Esophagus squamous epithelium (tissue), 5 donors: ENCODE measurements at places on chromosomes 1 and 21.

GRCh38 chr1:233738850-233739249, 124.9 kb downstream of the KCNK1 start:
- no peak for DNase-seq
- H3K27ac ChIP-seq, result no peak overlapping the region
- H3K27me3 ChIP-seq, result no peaks in the 10 kb centered on the region
- H3K36me3 ChIP-seq, result no peaks in the 10 kb centered on the region
- no peak overlapping the region for H3K4me3 ChIP-seq

- no peaks in the 10 kb centered on the region for H3K27me3 ChIP-seq
- H3K4me3 ChIP-seq, result no peak overlapping the region
- H3K27ac ChIP-seq, result peak overlapping the region; percentile 43
Observed at GRCh38 chr1:109815809-109816174, 52.1 kb upstream of the EPS8L3 start.

GRCh38 chr1:229913489-229913888, 153.5 kb upstream of the GALNT2 start:
- H3K4me1 ChIP-seq, result no peaks in the 10 kb centered on the region
- no peak for DNase-seq
- H3K27ac ChIP-seq, result no peak overlapping the region
- no peak overlapping the region for H3K4me3 ChIP-seq
- no peaks in the 10 kb centered on the region for H3K27me3 ChIP-seq

DNA sequence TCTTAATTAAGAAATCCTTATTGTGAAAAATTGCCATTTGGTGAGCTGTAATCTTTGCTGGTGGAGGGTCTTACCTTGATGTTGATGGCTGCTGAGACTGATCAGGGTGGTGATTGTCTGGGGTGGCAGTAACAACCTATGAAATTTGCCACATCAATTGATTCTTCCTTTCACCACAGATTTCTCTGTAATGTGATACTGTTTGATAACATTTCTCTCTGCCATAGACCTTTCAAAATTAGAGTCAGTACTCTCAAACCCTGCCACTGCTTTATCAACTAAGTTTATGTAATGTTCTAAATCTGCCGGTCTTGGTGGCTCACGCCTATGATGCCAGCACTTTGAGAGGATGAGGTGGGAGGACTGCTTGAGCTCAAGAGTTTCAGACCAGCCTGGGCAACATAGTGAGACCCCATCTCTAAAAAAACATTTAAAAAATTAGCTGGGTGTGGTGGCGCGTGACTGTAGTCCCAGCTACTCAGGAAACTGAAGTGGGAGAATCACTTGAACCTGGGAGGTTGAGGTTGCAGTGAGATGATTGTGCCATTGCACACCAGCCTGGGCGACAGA, 5.0 kb downstream of the KPNA6 start:
- H3K27ac ChIP-seq, result no peak overlapping the region
- H3K27me3 ChIP-seq, result no peaks in the 10 kb centered on the region
- peaks cover 40% of the 10 kb centered on the region for H3K4me1 ChIP-seq
- H3K4me3 ChIP-seq, result no peak overlapping the region

DNA sequence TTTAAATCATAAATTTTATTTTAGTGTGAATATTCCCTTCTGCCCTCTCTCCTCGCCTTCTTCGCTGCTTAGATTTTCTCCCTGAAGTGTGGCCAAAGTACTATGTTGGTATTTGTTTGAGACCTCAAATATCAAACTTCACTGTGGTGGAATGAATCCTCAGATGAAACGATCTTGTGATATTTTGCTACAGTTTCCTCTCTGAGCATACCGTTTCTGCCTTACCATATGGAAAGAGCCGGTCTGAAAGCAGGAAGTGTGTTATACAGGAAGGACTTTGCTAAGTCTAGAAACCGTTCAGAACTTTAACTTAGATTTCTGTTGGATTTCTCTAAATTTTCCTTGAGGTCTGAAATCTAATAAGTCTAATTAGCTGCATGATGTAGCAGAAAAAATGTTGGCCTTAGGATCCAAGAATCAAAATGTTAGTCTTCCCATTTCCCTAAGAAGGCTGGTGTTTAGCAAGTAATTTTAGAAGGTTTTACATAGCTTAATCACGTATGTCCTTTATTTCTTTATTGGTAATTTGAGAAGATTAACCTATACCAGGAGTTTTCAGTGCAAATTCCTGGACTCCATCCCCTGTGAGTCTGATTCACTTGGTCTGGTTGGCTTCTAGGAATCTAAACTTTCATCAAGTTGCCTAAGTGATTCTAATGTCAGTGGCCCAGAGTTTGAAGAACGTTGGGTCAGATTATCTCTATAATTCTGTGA, 30.7 kb downstream of the SDCCAG8 start:
- no peaks in the 10 kb centered on the region for H3K27me3 ChIP-seq
- H3K4me1 ChIP-seq, result peaks cover 4% of the 10 kb centered on the region
- peak overlapping the region; percentile 47 for H3K27ac ChIP-seq

- H3K27ac ChIP-seq, result no peak overlapping the region
- H3K4me3 ChIP-seq, result no peak overlapping the region
- DNase-seq, result no peak
Observed at GRCh38 chr1:59879574-59879973, 47.0 kb downstream of the CYP2J2 start.

DNA sequence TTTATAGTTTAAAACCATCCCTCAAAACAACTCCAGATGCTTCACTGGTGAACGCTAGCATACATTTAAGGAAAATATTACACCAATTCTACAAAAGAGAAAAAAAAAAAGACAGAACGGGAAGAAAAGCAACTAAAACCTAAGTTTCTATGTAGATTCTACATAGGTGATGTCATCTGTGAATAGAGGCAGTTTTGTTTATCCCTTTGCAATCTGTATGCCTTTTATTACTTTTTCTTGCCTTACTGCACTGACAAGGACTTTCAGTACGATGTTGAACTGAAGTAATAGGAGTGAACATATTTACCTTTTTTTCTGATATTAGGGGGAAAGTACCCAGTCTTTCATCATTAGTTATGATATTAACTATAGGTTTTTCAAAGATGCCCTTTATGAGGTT, 101.7 kb upstream of the HAO2 start:
- no peak overlapping the region for H3K27ac ChIP-seq
- DNase-seq, result no peak
- no peaks in the 10 kb centered on the region for H3K27me3 ChIP-seq
- H3K4me3 ChIP-seq, result no peak overlapping the region
- H3K4me1 ChIP-seq, result no peaks in the 10 kb centered on the region

- no peaks in the 10 kb centered on the region for H3K27me3 ChIP-seq
- H3K4me3 ChIP-seq, result no peak overlapping the region
- H3K27ac ChIP-seq, result no peak overlapping the region
- no peaks in the 10 kb centered on the region for H3K36me3 ChIP-seq
Observed at GRCh38 chr1:59638231-59638711, 176.5 kb upstream of the HOOK1 start.

DNA sequence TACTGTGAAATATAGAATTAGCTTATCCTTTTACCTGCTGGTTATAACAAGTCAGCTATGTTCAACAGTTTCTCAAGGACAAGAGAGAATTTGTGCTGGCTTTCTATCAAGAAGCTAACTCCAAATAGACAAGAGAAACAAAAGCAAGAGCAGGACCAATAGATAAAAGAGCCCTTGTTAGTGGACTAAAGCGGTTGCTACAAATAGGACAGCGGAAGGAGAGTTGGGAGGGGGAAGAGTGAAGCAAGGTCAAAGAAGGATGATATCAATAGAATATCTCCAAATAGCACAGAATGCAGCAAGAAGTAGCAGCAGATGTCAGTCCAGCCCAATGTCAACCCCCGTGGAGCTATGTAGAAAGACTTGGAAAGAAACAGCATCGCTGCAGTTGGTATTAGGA, 53.0 kb upstream of the AKT3 start:
- no peaks in the 10 kb centered on the region for H3K27me3 ChIP-seq
- DNase-seq, result no peak
- H3K4me3 ChIP-seq, result no peak overlapping the region
